ENCODE measurements at places on chromosomes 5 and 9.

GRCh38 chr5:146883511-146883910 lies 5.0 kb upstream of the PPP2R2B start:
- no peak for DNase-seq

DNA sequence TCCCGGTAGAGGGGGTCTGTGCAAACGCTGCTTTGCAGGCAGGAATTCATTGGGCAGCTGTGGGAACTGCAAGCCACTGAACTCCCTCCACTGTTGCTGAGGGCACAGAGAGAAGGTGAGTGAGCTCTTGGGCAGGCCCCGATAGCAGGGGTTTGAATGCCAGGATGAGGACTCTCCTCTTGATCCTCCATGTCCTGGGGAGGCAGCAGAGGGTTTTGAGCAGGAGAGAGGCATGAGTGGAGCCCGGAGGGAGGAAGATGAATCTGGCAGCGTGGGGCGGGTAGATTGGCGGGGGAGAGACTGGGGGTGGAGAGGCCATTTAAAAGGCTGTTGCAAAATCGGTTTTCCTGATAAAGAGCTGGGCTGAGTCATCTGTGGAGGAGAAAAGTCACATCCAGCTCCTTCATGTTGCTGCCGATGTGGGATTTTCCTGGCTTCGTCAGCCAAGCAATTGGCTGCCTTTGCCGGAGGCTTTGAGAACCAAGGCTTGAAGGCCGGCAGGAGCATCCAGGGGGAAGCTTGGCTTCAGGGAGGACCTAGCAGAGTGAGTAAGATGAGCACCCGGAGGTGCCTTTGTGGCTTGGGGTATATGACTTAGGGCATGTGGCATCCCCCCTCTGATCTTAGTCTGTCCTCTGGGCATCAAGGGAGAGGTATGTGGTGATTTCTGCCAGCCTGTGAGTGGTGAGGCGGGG lies at the start of gene SYNPO:
SYNPO (plus strand) TSS at position 350 of the 695 bp plus-strand sequence. CDS start 7,616 bp downstream, outside the sequence.
- DNase-seq, result no peak

GRCh38 chr9:121483049-121483448 lies 16.6 kb downstream of the GGTA1 start:
- DNase-seq, result no peak

DNA sequence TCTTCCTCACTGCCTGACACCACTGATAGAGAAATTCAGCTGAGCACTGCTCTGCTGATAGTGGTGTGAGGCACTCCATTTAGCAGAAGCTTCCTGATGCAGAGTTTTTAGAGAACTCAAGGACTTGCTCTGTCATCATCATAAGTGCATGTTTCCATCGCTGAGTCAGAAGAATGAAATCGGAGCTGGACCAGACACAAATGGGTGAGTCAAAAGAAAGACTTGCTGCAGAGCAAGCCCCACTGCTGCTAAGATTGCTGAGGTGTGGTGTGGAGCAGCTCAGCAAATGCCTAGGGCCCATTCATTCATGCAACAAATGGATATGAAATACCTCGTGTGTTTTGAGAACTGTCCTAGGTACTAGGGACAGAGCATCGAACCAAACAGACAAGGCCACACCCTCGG lies 410.2 kb upstream of the SLC30A5 start:
- no peak for DNase-seq

DNA sequence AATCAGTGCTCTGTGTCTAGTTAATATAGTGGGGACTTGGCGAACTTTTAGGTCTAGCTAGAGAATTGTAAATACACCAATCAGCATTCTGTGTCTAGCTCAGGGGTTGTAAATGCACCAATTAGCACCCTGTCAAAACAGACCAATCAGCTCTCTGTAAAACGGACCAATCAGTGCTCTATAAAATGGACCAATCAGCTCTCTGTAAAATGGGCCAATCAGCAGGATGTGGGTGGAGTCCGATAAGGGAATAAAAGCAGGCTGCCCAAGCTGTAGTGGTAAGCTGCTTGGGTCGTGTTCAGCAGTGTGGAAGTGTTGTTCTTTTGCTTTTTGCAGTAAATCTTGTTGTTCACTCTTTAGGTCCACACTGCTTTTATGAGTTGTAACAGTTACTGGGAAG lies 3.6 kb upstream of the OTULINL start:
- no peak for DNase-seq

- DNase-seq, result no peak
Observed at GRCh38 chr5:62155988-62156387, 150.0 kb upstream of the KIF2A start.

GRCh38 chr9:126454795-126455194 lies 128.2 kb downstream of the MVB12B start:
- DNase-seq, result peak; percentile 10

DNA sequence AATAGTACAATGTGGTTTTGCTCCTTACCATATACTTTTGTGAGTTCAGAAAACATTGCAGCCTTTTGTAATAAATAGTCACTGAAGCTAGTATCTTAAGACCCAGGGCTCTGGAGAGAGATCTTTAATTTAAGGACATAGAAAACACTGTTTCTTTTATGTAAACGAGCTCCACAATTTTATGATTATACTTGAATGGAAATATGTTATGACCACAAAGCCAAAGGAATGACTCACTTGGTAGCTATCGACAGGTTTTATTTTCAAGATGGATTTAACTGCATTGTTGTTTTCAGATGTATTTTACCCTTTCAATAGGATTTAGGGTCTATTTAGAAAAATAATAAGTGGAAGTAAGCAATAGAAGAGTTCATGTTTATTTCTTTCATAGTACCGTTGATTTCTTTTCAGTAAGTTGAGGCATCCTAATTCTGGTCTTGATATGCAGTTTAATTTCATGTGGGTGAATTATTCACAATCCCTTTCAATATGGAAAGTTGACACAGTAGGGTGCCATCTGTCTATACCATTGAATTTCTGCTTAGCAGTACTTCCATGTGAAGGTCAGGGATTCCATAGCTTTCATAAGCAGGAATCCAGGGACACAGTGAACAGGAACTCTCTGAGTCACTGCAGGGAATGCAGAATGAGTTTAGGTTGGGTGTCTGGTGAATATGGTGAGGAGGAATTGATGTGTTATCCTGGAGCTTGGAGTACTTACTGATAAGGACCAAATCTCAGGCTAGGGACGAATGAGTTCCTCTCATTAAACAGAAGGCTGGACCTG lies 157.6 kb downstream of the CD180 start:
- no peak for DNase-seq

DNA sequence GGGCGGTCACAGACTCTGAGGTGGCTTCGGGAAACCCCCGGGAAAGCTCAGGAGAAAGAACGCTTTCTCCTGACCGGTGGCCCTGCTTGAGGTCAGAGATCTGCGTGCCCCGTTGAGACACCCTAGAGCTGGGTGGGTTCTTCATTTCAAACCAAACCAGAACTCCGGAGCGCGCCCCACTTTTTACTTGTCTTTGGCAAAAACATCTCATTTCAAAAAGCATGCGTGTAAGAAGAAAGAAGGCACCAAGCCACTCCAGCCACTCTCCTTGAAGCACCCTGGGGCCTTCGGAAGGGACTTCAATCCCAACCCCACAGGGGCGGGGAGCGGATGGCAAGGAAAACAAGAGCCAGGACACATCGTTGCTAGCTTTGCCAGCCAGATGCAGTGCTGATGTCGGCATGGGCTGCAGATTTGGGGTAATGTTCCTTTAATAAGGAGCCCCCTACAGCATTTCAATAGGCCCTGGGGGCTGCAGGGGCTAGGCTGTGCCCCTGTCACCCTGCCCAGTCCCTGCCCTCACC lies 171.7 kb downstream of the ERCC6L2 start:
- no peak for DNase-seq

DNA sequence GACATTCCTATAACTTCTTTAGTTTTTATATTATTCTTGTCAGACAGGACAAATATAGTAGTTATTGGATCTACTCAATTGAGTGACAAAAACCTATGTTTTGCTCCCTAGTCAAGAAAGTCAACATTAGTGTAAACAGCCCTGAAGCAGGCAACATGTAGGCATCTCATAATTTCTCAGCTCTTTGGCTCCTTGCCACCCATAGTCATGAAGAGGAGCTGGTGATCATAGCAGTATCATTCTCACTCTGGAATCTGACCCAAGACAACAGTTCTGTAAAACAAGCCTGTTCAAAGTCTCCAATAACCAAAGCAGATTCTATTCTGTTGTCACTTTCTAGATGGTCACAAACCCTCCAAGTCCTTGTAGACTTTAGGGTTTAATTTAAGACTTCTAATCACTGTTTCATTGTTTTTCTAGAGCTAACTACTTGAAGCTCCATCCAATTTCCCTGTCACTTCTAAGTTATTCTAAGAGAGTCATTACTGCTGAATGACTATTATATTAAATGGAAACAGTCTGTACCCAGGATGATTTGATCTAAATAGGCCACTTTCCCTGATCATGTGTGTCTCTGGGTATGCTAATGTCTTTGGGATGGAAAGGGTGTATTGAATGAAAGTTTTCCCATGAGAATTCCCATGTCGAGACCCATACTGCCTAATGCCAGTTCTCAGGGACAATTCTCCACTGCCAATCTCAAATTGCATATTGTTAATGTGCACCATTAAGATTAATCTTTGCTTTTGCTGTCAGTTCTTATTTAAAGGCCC lies 533.3 kb downstream of the ACTL7B start:
- DNase-seq, result no peak
